Left renal pelvis (tissue), 4 donors: ENCODE measurements at places on chromosomes 6 and 20.

- no peak for DNase-seq
Measured at GRCh38 chr6:25280344-25281074, 1.3 kb downstream of the CARMIL1 start.

DNA sequence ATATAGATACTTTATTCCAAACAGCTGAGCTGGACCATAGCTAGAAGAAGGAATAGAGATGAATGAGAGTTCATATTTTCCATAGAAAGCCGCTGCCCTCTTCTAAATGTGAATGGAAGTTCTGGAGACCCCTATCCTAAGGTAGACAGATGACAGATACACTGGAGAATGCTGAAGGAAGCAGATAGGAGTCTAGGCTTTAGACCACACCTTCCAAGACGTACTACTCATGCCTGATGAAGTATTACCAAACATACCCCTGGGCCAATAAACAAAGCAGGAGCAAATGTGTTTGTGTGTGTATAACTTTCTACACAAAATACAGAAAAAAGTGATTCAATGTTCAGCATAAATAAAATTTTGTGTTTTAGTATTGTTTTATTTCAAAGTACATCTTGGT, 9.1 kb upstream of the SLC17A2 start:
- no peak for DNase-seq

- DNase-seq, result no peak
Measured at GRCh38 chr6:121594053-121594452, 158.6 kb downstream of the GJA1 start.

DNA sequence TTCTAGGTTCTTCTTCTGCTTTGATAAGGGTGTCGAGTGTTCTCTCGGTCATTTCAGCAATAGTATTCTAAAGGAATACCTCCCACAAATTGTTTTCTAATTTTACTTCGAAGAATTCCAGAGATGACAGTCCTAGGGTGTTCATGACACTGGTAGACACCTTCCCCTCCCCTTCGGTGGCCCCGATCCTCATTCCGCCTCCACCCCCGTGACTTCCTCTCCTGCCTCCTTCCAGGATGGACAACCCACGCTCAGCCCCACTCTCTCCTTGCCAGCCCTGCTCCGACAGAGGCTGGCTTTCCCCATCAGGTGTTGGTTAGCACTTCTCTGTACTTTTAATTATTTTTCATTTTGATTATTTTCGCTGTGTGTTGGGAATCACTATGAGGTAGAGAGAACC, 254.8 kb upstream of the QKI start:
- no peak for DNase-seq

- no peak for DNase-seq
Measured at GRCh38 chr6:105301072-105301503, 101.8 kb downstream of the PREP start.

DNA sequence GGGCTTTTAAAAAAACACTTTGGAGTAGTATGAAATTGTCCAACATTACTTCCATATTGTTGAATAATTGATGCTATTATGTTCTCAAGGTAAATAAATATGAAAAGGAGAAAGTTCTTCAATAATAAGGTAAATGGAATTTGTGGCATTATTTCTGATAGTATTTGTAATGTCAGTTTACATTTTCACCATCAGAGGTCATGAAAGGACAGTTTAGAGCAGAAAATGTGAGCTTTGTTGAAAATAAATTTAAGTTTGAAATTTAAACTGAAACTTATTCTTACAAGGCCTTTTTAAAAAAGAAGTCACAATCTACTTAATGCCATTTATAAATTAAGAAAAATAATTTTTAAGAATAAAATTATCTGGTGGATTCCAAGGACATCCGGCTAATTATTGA, 15.8 kb upstream of the CEP162 start:
- no peak for DNase-seq

GRCh38 chr6:149234051-149234962, 83.2 kb upstream of the TAB2 start:
- DNase-seq, result no peak

DNA sequence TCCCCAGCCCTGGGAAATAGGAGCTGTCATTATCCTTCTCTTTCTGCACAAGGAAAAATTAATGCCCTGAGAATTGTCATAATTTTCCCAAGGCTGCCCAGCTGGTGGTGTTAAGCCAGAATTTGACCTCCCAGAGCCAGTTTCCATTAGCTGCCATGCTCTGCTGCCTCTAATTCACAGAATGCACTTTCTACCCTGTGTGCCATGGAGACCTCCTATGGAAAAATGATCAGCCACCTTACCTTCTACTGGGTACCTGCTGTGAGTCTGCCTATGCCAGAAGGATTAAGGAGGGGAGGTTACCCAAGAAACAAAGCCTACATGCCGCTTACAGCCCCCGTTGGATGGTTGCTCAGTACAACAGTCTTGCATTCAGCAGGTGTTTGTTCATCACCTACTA, 29.1 kb downstream of the POFUT1 start:
- no peak for DNase-seq

DNA sequence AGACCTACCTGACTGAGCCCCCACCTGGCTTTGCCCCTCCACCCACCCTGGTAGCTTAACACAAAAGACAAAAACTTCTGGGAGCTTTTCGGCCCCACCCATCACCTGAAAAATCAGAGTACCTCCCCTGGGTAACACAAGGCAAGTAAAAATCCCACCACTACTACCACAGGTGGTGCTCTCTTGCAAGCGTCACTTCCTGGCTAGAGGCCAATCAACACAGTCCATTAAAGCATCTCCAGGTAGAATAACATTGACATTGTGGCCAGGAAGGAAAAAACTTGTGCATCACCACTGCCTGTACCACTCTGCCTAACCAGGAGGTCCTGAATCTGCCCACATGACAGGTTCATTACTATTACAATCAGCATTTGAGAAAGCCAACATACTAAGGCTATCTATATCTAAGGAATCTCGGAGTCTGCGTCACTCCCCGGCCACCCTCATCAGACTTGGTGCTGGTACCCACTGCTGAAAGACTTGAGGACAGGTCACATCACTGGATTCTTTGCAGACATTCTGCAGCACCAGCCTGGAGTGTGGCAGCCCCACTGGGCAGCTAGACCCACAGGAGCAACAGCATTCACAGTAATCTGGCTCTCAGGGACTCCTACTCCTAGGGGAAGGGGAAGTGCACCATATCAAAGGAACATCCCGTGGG, 125.9 kb downstream of the CDK19 start:
- no peak for DNase-seq

DNA sequence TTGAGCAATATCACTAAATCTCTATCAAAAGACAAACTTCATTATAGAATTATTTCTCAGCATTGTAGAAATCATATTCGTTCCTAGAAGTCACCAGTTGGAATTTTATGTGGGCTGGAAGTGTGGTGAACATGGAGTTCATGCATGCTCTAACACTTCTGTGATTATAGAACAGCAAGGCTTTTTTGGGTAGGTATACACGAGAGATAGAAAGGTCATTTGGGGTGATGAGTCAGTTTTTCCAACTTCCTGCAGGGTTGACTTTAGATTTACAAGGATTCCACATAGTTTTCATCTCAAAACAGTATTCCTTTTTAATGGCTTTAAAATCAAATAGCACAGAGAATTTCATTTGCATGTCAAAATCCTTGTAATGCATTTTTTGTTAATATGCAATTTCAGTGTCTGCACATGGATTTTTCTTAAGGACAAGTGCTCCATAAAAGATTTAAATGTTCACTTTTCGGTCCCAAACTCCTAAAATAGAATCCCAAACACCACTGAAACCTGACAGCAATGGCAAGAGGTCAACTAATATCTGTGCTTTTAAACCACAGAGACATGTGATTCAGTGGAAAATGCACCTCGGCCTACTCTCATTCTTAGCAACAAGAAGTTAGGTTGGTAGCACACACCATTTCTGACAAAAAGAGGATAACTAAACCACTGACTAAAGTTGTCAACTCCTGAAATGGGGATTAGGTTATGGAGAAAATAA, 211.0 kb downstream of the MOXD1 start:
- no peak for DNase-seq

DNA sequence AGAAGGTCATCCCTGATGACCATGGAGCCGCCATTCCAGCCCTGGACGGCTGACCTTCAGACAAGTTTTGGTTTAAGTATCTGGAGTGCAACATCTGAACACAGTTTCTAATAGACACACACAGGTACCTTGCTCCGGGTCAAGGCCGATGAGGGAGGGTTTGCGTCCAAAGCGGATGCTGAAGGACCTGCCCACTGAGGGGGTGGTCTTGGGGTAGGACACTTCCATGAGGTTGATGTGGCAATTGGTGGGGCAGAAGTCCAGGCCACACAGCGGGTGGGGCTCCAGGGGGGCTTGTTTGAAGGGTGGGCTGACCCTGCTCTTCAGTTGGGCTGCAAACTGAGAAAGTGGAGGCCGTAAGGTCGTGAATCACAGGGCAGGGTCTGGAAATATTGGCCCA, 177.9 kb downstream of the PREX1 start:
- no peak for DNase-seq

- no peak for DNase-seq
Measured at GRCh38 chr20:59949911-59950310, 8.3 kb upstream of the CDH26 start.

DNA sequence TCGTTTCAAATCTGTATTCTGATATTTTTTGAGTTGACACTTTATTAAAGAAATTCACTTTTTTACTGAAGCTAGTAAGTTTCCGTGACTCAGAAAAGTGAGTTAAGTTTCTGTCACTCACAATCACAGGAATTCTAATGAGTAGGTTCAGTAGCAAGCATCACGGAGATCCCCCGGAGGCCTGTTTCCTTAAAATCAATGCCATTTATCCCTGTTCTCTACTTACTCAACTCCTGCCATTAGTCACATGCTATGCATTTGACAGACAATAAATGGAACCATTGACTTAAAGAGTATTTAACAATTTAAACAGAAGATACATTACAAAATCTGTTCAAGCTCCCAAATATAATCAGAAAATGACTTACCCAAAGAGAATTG, 9.1 kb downstream of the SLC18B1 start:
- no peak for DNase-seq

DNA sequence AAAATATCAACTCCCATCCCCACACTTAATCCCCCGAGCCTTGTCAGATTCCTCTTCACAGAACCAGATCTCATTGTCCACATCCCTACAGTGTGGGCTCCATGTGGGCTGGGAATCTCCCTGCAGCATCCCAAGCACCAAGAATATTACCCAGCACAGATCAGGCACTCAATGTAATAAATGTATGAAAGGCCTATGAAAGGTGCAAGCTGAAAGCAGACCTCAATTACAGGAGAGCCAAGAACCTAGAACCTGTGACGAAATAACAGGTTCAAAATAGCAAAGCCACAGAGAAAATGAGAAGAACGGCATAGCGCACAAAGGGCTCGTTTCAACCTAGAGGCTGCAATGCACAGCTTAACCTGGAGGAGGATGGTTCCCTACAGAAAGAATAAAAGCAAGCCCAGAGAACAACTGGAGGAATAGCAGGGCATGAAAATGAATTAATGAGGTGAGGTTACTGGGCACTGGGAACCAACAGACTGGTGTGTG, 3.1 kb downstream of the SLC23A2 start:
- no peak for DNase-seq

DNA sequence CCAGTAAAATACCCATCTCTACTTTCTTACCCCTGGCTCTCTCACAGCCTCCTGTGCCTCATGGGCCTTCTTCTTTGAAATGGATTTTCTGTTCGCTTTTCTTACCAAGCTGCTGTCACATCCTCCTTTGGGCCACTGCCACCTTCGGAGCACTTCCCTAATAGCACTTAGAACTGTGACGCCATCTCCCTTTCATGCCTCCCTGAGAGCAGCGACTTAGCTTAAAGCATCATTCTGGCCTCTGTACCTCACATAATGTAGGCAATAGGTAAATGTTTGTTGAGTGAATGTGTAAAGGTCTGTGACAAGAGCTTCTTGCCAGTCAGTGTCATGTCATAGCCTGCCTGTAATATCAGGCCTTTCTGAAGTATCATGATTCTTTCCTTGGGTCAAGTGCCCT, 78.8 kb downstream of the ADGRG6 start:
- no peak for DNase-seq

DNA sequence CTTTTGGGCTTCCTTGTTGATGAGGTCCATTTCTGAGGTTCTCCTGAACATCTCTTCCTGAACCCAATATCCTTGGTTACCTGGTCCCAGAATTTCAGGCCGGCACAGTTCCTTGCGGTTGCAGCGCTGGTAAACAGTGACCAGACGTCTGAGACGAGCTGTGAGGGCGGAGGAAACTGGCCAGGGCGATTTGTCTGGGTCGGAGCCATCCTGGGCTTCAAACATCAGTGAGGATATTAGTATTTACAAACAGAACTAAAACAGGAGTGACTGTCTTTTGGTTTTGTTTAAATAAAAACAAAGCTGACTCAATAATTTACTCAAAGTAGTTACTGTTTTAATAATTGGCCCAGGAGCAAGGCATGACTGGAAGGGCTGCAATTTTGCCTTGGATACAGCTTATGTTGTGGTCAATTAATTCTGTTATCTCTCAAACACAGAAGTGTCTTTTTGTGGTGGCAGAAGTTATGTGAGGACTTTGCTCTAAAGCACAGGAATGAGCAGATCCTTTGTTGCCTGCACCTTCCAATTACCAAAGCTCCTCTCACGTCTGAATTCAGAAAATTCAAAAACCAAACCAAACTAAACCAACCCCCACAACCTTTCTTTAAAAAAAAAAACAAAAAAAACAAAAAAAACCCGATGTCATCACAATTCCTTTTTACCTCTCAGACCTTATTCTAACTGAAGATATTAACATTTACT, 58.7 kb upstream of the EMILIN3 start:
- no peak for DNase-seq

- DNase-seq, result no peak
Measured at GRCh38 chr6:116568821-116569755, 2.2 kb upstream of the RWDD1 start.

DNA sequence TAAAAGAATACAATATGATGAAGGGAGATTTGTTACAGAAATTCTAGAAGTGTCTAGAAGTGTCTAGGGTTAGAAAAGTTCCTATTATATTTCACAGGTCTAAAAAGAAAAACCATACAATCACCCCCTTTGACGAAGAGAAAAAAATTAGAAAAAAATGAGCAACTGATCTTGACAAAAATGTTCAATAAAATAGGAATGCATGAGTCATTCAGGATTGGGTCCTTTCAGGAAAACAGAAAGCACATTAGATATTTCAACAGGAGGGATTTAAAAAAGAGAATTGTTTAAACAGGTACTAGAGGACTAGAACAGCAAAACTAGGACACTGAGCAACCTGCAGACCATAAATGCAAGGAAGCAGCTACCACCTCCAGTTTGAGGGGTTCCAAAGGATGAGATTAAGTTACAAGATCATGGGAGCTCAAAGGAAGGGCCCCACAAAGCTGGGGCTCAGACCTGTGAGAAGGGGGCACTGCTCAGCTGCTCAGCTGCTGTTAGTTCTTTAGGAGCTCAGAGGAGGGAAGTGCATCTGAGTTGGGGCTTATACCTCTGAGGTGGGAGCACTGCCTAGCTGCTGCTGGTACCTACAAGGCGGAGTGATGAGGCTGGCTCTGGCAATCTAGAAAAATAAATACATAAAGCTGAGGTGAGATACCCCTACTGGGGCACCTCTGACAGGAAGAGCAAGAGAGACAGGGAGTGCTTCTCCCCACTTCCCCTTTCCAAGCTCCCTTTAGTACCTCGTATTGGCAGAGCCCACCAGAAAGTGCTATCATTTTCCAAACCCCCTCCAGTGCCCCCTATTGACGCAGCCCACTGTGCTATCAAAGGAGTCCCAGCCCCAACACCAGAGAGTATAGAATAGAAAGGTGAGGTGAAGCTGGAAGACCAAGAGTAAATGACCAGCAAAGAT, 27.1 kb upstream of the BEND6 start:
- no peak for DNase-seq
